Chondrocyte (in vitro differentiated cells): ENCODE measurements at places on chromosomes 6 and 20. TPM values are rescaled to one million over a fixed set of nuclear protein-coding genes. Genes with fewer than 3 reads are reported as not detected.

GRCh38 chr6:1368940-1369339 is 20.4 kb upstream of the FOXF2 start:
- no peaks in the 10 kb centered on the region for H3K4me1 ChIP-seq
- no peak overlapping the region for H3K27ac ChIP-seq
- H3K36me3 ChIP-seq: peaks cover 6% of the 10 kb centered on the region

The HLA-DQA1 gene
- not detected in 3 replicates for total RNA-seq

DNA sequence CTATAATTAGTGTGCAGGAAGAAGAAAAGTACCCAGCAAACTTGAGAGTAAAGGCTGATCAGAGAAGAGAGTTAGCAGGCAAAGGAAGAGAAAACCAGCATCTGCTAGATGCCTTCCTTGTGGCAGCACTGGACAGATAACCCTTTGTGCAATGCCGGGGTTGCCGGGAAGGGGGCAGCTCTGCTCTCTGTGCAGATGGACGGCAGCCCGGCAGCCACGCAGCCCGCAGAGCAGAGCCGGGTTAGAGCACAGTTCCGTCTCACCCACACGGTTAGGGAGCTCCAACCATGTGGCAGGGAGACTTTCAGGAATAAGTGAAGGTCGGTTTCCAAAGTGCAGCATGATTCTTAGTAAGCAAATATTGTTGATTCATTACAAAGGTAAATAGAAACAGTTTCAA is 80.0 kb upstream of the RPS6KA2 start:
- H3K27ac ChIP-seq: no peak overlapping the region
- peaks cover 4% of the 10 kb centered on the region for H3K36me3 ChIP-seq
- peaks cover 3% of the 10 kb centered on the region for H3K27me3 ChIP-seq
- DNase-seq: no peak
- no peaks in the 10 kb centered on the region for H3K4me1 ChIP-seq

GRCh38 chr20:17757496-17757895 is 57.7 kb downstream of the BANF2 start:
- H3K4me1 ChIP-seq: peaks cover 4% of the 10 kb centered on the region
- H3K36me3 ChIP-seq: peaks cover 7% of the 10 kb centered on the region
- DNase-seq: no peak

GRCh38 chr6:33772082-33772830 is 16.7 kb downstream of the LEMD2 start:
- H3K4me3 ChIP-seq: peak overlapping the region; percentile 41
- no peak for DNase-seq
- H3K27ac ChIP-seq: peak overlapping the region; percentile 94
- no peaks in the 10 kb centered on the region for H3K27me3 ChIP-seq
- H3K36me3 ChIP-seq: peaks cover 16% of the 10 kb centered on the region

The ADTRP gene
- 0.35 to 1.3 TPM (median 0.77 TPM) in 3 replicates for total RNA-seq

The BMP2 gene
- 0.85 to 1.1 TPM (median 0.92 TPM) in 3 replicates for total RNA-seq

DNA sequence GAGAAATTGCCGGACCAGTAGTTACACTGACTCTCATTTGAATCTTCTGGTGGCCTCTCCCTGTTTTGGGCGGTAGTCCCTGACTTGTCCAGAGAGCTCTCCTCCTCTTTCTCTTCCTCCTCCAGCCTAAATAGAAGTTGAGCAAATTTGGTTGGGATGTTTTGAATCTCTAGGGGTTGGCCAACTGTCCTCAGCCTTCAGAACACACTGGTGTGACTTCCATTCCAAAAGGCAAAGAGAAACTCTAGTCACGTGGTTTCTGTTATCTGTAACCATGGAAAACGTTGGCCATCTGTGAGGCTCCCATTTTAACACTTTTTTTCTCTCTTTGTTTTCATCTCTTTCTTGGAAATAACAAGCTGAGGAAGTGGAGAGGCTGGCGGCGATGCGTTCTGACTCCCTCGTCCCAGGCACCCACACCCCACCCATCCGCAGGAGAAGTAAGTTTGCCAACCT is 275.3 kb downstream of the TBC1D7 start:
- DNase-seq: no peak
- peaks cover 1% of the 10 kb centered on the region for H3K36me3 ChIP-seq
- no peaks in the 10 kb centered on the region for H3K4me1 ChIP-seq
- H3K27ac ChIP-seq: no peak overlapping the region

GRCh38 chr6:42762426-42762859 is 16.5 kb upstream of the TBCC start:
- no peak overlapping the region for H3K4me3 ChIP-seq
- H3K27ac ChIP-seq: no peak overlapping the region
- H3K36me3 ChIP-seq: peaks cover 4% of the 10 kb centered on the region
- DNase-seq: no peak
